ENCODE measurements at places on chromosomes 2 and 18.

DNA sequence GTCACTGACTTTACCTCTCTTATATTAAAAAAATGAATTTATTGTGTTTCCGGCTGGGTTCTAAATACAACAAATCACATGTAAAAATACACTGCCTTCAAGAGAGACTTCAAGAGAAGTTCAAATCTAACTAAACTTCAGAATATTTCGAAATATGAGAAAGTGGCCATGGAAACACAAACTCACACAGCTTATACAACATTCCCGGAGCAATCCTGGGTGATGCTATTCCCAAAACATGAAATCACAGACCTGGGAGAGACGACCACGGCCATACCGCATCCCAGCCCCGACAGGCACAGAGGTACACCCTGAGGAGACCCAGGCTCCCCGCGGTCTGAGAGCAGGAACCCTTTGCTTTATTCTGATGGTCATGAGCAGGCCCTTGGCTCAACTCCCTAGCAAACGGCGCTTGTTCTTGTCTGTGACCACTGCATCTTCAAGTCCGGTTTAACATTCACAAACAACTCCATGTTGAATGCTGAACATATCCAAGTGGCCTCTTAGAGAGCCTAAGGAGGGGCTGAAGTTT is 185.4 kb upstream of the REV1 start:
- no peak for DNase-seq

DNA sequence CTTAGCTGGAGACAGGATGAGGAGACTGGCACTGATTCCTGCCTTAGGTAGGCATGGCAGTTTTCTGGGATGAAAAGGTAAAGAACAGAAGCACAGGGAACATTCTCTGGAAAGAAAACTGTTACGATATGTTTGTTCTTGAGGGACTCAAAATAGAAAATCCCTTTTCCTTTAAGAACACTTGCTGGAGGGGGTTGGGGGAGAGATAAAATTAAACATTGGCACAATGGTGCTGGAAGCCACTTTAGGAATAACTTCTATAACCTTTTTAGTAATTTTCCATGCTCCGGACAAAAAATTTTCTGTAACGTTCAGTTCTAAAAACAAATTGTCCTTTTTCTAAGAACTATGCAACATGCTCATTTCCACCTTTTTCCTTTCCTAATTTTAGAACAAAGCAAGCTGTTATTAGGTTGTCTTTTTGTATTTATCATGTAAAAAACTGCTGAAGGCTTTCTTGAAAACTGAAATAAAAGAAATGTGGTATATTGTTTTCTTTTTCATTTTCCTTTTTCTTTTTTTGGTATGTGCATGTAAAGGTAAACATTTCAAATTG is 343.8 kb downstream of the EPHA4 start:
- DNase-seq = no peak

DNA sequence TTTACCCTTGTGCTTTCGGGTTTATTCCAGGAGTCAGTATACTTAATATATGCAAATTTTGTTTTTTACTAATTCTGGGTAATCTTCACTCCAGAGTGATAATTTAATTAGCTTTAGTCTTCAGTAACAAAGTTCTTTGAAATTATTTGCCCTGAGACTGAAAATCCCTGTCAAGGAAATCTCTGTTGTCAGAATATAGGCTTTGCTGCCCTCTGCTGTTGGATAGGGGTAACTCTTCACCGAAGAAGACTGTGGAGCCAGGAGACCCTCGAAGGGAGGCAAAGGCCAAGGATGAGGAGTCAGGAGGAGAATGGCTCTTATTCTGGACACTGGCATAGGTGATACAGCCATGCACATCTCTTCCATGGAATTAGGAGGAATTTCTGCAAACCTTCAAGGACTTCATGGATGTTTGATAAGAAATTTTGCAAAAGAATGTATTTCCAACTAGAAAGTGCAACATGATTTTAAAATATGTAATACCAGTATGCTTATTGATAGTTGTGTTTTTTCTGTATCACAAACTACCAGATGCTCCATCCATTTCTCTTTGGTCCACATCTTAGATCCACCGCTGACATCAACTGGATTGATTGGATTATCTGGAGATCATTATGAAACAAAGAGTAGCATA is 182.3 kb downstream of the RDH14 start:
- DNase-seq = peak; percentile 29

DNA sequence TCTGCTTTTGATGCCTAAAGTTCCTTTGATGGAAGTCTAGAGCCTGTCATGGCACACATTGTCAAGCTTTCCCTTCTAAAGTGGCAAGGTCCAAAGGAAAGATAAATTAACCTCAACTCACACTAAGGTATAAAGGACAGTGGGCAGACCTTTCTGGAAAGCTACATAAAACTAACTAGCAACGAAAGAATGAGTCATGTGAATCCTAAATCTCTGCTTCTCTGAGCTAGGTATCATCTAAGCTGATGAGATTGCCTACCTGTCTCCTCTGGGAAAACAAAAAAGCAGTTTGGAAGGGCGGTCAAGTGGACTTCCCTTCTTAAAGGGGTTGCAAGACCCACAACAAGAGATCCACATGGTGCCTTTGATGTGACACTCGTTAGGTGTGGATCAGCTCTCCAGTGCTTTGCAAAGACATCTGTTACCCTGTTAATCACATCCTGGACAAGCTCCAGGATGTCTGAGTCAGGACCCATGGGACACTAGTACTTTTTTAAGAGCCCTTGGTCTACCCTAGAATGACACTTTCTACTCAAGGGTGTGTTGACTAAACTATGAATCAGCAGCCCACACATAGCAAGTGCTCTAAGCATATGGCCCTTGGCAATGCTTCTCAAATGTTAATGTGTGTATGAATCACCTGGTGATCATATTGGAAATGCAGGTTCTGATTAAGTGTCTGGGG is 173.5 kb downstream of the ALK start:
- no peak for DNase-seq

DNA sequence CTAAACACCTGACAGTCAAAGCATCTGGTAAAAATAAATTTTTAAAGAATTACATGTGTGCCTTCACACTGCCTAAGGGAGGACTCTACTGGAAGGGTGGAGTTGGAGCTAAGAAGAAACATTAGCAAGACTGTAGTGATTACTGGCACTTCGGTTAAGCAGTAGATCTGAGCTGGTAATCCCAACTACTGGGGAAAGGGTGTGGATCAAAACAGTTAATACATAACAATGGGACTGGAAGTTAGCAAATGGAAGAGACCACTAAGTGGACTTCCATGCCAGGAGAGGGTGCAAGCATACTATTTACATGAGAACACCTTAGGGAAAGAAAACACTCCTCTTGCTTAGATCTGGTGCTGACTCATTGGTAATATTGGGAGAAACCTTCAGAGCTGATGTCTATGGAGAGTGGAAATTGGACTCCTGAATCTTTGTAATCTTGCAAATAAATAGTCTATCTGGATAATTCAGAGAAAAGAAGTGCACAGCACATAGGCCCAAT is 519.6 kb upstream of the LINC00305 start:
- no peak for DNase-seq

- no peak for DNase-seq
Measured at GRCh38 chr2:30382995-30383394, 64.1 kb upstream of the LCLAT1 start.

GRCh38 chr2:96665083-96665569 is 22.6 kb downstream of the FER1L5 start:
- DNase-seq = no peak

DNA sequence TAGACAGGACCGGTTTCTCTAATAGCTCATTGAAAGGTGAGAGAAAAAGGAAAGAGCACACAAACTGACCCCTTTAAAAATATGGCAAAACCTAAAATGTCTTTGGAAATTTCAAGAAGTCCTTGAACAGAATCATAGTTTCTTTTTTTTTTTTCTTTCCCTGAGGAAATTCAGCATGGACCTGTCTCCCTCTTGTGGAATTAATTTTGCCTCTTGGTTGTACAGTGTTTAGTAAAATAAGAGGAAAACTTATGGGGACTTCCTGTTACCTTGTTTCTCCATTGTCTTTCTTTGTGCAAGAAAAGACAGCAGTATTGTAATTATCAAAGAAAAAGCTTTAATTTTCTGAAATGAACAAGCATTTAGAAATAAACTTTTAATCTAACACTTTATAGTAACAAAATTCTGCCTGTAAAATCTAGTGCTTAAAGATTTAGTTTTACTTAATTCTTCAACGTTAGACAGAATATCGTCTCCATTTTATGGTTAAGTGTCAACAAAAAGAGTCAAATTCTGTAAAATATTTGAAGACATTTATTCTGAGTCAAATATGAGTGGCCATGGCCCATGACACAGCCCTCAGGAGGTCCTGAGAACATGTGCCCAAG is 176.3 kb upstream of the NABP1 start:
- no peak for DNase-seq

DNA sequence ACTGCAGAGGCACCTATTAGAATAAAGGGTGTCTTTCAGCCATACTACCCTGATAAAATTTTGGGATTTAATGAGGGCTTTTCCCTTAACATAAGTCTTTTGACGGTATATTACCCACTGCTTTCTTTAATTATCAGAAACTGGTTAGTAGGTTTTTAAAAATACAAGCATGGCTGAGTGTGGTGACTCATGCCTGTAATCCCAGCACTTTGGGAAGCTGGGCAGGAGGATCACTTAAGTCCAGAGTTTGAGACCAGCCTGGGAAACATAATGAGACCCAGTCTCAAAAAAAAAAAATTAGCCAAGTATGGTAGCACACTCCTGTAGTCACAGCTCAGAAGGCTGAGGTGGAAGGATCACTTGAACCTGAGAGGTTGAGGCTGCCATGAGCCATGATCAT is 16.1 kb downstream of the CPSF3 start:
- no peak for DNase-seq

DNA sequence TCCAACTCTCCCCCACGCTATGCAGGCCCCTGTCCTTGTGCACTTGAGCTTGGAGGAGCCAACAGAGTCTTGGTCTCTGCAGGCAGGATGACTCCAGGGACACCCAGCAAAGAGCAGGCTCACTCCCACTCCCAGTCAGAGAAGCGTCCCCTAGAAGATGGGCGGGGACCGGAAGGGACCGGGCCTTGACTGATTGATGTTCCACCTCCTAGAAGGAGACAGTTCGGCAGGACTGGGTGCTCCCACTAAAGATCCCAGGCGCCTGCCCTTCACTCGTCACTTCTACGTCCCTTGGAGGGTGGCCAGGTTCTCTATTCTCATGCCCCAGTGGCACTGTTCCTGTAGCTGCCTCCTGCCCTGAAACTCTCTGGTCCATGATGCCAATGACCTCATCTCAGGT is 3.2 kb upstream of the SP100 start:
- no peak for DNase-seq

DNA sequence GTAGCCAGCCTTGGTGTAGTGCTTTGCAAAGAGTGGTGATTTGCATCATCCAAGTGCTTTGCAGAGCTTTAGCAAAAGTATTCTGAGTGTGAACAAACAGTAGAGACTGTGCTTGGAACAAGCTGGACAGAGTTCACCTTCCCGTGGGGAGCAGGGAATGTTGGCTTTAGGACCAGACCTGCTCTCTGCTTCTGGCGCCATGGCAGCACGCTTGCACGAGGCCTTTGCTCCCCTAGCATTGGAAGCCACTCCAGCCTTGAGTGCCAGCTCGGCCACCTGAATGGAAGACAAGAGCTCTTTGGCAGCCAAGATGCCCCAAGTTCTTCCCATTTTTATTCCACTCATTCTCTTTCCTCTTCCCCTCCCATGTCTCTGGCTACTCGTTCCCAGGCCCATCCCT is 250.8 kb upstream of the OSR1 start:
- DNase-seq = no peak

- DNase-seq = no peak
Measured at GRCh38 chr18:76580288-76580962, 85.4 kb upstream of the ZNF516 start.

DNA sequence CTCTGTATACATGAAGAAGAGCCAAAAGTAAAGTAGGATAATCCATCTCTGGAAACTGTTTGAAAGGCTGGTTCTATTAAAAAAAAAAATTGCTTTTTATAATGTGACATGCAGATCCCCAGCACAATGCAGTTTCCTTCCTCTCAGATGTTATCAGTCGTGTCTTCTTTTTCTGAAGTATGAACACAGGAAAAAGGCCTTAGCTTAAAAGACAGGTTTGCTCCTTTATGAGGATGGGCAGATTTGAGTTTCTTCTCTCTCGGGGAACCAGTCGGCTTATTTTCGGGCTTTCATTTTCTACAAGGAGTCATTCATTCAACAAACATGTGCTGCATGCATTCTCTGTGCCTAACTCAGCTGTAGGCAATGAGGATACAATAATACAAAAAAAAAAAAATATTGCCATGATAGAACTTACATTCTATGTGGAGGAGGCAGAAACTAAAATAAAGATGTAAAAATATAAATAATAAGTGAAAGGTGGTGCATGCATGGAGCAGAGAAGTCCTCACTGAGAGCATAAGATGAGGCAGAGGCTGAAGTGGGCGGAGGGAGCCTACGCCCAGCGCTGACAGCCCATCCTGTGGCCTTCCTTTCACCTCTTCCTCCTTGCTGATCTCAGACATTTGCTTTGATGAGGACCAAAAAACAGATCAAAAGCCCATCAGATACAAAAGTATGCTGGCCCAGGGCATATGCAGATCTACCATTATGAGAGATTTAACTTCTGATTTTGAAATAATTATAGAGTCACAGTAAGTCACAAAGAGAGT is at the start of gene CD226:
TSS of gene CD226 (minus strand) at position 513 of the 773 bp plus-strand sequence. CDS start at position 46, 467 bp downstream.
- no peak for DNase-seq

DNA sequence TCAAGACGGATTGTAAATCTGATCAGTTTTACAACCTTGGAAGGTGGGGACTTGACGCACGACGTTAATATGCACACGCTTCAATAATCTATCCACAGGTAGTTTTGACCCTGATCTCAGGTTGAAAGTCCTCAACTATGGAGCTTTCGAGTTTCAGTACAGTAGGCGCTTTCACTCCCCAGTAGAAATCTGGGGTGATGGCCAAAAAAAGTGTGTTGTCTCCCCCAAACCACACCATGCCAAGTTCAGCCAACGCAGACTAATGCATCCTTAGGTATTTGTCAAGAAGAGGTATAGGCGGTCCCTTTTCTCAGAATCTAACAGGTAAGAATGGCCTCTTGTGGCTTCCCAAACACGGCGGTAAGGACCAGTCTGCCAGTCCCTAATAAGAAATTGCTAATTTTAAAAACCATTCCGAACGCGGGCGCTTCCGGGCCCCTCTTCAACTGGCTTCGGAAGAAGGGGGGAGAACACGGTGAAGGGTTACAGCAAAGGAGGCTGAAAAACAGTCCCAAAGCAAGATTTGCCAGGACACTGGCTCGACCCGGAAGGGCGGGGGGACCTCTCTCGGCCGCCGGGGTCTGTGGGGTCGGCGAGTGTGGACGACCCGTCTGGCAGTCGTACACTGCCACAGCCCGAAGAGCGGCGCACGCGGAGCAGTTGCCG is 659 bp downstream of the FAM210A start:
- no peak for DNase-seq

GRCh38 chr2:48545244-48545643 is 15.3 kb downstream of the STON1 start:
- no peak for DNase-seq

GRCh38 chr2:227241005-227241404 is 76.6 kb downstream of the COL4A3 start:
- DNase-seq = no peak

DNA sequence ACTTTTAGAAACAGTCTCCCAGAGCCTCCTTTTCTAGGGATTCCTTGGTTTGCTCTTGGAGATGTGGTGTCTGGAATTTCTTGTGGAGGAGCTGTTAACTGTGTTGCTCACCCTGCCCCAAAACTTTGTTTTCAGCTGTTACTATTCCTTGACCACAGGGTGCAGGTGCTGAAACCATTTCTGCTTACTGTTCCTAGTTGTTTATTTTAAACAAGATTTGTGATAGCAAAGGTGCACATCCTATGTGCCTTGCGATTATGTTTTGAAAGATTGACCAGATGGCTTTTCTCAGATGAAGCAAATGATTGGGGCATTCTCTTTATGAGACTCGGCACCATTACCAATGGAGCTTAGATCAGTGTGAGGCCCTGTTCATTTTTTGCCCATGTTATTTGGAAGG is 111.2 kb downstream of the RAB3GAP1 start:
- DNase-seq = no peak

- DNase-seq = no peak
Measured at GRCh38 chr2:57959390-57959789, 87.2 kb upstream of the VRK2 start.

Data from GM19239 (cell line).